ENCODE measurements at places on chromosomes 7 and 10.

DNA sequence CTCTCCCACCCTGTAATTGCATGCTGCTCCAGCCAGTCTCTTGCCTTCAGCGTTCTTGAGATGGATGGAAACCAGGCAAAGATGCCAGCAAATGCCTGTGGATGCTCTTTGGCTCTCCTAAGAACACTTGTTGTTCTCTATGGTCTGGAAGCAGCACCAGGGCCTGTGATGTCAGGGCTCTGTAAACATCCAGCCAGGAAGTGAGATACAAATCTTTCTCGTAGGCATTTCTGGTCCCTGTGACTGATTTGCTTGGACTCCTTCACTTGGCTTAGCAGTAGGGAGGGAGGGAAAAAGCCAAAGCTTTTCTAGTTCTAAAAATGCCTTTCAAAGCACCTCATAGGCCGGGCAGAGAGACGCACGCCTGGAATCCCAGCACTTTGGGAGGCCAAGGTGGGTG lies 201.3 kb downstream of the REEP3 start:
- no peak for DNase-seq

- no peak for DNase-seq
Measured at GRCh38 chr10:116182426-116182825, 90.6 kb downstream of the GFRA1 start.

GRCh38 chr7:142298627-142299026 lies 40.8 kb upstream of the PRSS58 start:
- DNase-seq: no peak

- DNase-seq: no peak
Measured at GRCh38 chr7:29445736-29446135, 117.9 kb upstream of the PRR15 start.

DNA sequence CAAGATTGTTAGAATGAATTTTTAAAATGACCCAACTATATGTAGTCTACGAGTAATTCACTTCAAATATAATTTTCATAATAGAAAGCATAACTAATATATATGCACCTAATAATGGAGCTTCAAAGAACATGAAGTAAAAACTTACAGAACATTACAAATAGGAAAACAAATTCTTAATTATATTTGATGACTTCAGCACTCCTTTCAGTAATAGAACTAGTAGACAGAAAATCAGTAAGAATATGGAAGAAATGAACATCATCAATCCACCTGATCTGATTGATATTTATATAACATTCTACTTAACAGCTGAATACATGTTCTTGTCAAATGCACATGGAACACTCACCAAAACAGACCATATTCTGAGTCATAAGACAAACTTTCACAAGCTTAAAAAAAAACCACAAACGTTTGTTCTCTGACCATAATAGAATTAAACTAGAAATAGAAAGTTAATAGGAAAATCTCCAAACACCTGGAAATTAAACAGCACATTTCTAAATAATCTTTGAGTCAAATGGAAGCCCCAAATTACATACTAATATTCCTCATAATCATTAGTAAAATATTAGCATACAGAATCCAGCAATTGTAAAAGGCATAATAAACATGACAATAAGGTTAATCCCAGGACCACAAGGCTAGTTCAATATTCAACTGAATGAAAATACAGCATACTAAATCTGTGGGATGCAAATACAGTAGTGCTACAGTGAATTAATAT lies 48.0 kb downstream of the BRAF start:
- DNase-seq: no peak

All from renal pelvis (tissue), 12 donors.